ENCODE measurements at places on chromosomes 1 and 21.

DNA sequence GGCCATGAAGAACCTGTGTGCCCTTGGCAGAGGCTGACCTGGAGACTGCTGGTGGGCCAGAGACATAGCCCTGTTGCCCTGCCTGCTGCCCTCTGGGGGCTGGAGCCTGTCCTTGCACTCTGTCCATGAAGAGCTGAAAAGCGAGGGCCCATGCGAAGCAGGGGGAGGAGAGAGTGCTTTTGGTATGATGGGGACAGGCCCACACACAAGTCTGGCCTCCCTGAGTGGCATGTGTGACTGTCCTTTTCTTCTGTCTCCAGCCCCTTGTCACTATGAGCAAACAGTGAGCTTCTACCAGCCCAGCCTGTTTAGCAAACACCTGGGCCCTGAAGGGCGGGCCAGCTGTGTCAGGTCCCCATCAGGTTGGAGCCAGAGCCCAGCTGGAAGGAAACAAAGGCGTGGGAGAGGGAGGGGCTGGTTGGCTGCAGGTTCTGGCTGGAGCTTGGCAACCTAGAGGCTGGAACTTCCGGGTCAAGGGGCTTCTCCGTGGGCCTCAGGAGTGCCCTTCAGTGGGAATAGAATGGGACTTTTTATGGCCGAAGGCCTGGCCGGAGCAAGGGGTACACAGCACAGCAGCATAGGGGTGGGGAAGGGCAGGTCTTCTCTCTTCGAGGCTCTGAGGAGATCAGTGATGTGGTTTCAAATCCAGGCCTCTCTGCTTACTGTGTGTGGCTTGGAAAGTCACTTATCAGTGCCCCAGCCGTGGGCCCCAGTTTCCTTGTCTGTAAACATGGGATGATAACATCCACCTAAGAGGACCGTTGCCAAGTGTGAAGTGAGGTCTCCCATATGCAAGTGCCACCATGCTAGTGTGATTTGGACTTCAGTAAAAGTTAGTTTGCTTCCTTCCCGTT, 14.3 kb downstream of the QSOX1 start:
- H3K27me3 ChIP-seq = no peaks in the 10 kb centered on the region
- peaks cover 5% of the 10 kb centered on the region for H3K4me1 ChIP-seq
- no peaks in the 10 kb centered on the region for H3K36me3 ChIP-seq

DNA sequence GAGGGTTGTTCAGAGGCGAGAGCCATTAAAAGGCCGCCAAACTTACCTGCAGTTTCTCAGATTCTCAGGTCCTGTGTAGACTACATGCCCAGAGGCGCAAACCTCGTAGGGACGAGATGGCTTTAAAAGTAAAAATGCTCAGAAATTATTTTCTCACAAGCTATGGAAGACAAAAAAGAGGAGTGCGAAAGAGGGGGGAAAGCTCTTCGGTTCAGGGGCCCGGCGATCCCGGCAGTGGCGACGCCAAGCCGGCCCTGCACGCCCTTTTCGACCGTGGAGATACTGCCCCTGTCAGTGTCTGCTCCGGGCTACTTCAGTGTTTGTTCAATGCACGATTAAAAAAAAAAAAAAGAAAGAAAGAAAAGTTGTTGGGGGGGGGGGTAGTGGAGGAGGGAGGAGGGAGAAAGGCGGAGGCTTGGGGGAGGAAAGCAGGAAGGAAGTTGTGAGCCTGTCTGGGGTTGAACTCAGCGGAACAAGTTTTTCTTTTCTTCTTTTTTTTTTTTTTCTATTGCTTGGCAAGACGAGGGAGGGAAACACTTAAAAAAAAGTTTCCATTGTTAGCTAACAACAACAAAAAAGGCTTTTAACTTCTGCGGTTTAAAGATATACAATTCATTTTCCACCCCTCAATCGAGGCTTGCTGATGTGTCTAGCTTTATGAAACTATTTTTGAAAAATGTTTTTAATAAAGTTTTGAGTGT, at the start of gene ITPKB:
Gene ITPKB (minus strand): TSS at position 288 of the 701 bp plus-strand sequence. CDS start 1,824 bp downstream, outside the sequence.
- H3K4me3 ChIP-seq = peak within 1 kb of the TSS; percentile 98
- H3K27ac ChIP-seq = peak within 1 kb of the TSS; percentile 86
- peak; percentile 59 for DNase-seq
- H3K4me1 ChIP-seq = peaks cover 6% of the 10 kb centered on the region
- no peaks in the 10 kb centered on the region for H3K27me3 ChIP-seq

DNA sequence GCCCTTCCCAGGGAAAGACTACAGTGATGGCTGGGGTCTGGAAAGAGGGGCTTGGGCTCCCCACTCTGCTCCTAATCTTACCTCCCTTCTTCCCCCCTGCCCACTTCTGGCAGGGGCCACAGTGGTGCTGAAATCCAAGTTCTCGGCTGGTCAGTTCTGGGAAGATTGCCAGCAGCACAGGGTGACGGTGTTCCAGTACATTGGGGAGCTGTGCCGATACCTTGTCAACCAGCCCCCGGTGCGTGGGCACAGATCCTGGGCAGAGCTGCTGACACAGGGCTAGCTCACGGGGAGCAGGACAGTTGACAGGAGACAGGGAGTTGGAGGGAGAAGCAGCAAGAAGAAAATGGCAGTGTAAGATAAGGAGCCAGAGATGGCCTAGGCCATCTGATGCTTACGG, 2.4 kb downstream of the SLC27A3 start:
- H3K36me3 ChIP-seq = no peaks in the 10 kb centered on the region
- peak overlapping the region; percentile 94 for H3K4me3 ChIP-seq
- H3K4me1 ChIP-seq = peaks cover 21% of the 10 kb centered on the region
- H3K27me3 ChIP-seq = no peaks in the 10 kb centered on the region
- H3K27ac ChIP-seq = peak overlapping the region; percentile 94
- no peak for DNase-seq

- peak overlapping the region; percentile 70 for H3K27ac ChIP-seq
- peak overlapping the region; percentile 60 for H3K4me3 ChIP-seq
- no peak for DNase-seq
- no peaks in the 10 kb centered on the region for H3K27me3 ChIP-seq
- no peaks in the 10 kb centered on the region for H3K4me1 ChIP-seq
- H3K36me3 ChIP-seq = no peaks in the 10 kb centered on the region
Measured at GRCh38 chr1:28887419-28887834, 26.9 kb upstream of the EPB41 start.

- no peaks in the 10 kb centered on the region for H3K36me3 ChIP-seq
- H3K4me3 ChIP-seq = no peak overlapping the region
- H3K27me3 ChIP-seq = no peaks in the 10 kb centered on the region
- H3K4me1 ChIP-seq = peaks cover 15% of the 10 kb centered on the region
- H3K27ac ChIP-seq = peak overlapping the region; percentile 18
Measured at GRCh38 chr1:204092632-204093420, 19.9 kb downstream of the SOX13 start.

GRCh38 chr1:247542811-247543210, 6.1 kb upstream of the GCSAML start:
- no peaks in the 10 kb centered on the region for H3K36me3 ChIP-seq
- no peaks in the 10 kb centered on the region for H3K27me3 ChIP-seq
- no peaks in the 10 kb centered on the region for H3K4me1 ChIP-seq
- no peak for DNase-seq
- H3K4me3 ChIP-seq = no peak overlapping the region

GRCh38 chr1:54516249-54516920, 31.6 kb upstream of the ACOT11 start:
- no peak overlapping the region for H3K4me3 ChIP-seq
- no peaks in the 10 kb centered on the region for H3K27me3 ChIP-seq
- H3K27ac ChIP-seq = no peak overlapping the region

DNA sequence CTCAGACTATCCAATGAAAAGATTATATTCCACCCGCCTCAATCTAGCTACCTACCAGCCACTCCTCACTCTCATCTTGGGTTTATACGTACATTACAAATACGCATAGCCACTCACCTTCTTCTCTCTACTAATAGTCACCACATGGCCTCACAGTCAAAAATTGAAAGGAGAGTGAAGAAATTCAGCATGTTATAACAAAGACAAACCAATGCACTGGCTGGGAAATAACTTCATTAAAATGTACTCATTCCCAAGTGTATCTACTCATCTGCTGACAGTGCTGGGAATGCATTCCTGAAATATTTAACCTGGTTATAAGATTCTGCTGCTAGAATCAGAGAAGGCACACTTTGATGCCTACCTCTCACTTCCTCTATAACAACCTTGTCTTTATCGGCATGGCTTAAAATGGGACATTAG, 6.5 kb downstream of the ZNF644 start:
- no peaks in the 10 kb centered on the region for H3K27me3 ChIP-seq
- no peaks in the 10 kb centered on the region for H3K4me1 ChIP-seq
- DNase-seq = no peak
- H3K4me3 ChIP-seq = no peak overlapping the region
- no peaks in the 10 kb centered on the region for H3K36me3 ChIP-seq

DNA sequence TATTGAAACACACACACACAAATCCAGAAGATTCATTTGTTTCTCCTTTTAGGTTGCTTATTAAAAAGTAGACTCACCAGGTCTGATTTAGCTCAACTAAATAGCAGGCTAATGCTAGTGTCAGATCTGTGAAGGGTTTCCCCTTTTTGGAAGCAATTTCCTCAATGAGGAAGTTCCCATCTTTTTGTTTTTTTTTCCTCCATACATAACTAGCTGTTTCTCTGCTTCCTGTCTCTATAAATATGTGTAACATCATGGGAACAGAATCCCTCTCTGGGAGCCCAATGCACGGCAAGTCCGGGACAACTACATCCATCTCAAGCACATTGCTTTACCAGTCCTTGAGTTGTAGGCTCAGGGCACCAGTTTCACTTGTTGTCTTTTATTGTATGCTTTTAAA, 1421.1 kb downstream of the PLA2G4A start:
- DNase-seq = no peak
- no peaks in the 10 kb centered on the region for H3K36me3 ChIP-seq
- H3K27me3 ChIP-seq = no peaks in the 10 kb centered on the region
- no peak overlapping the region for H3K27ac ChIP-seq
- H3K4me3 ChIP-seq = no peak overlapping the region

DNA sequence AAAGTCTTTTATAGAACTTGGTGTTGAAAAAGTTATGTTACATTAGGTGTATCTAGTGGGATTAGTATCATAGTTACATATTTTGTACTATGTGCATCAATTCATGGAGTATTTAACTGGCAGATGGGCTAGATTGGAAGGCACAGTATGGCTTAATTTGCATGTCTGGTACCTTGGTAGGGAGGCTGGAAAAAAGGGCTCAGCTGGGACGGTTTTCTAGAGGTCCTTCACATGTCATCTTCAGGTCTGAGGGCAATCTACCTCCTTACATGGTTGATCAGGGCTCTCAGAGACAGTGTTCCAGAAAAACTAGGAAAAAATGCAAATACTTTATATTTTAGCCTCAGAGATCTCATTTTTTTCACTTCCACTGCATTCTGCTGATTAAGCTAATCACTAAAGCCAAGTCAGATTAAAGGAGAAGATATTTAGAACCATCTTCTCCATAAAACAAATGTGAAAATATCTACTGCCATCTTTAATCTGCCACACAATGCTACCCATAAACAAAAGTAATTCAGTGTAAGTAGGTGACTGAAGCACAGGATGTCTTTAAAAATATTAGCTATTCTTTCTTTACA, 209.3 kb downstream of the PLA2G4A start:
- no peaks in the 10 kb centered on the region for H3K27me3 ChIP-seq
- no peaks in the 10 kb centered on the region for H3K4me1 ChIP-seq
- H3K4me3 ChIP-seq = no peak overlapping the region
- no peak overlapping the region for H3K27ac ChIP-seq
- no peak for DNase-seq
- H3K36me3 ChIP-seq = no peaks in the 10 kb centered on the region

GRCh38 chr1:54037476-54037875, 15.5 kb downstream of the TMEM59 start:
- no peaks in the 10 kb centered on the region for H3K4me1 ChIP-seq
- no peaks in the 10 kb centered on the region for H3K27me3 ChIP-seq
- no peak for DNase-seq
- peaks cover 3% of the 10 kb centered on the region for H3K36me3 ChIP-seq
- H3K4me3 ChIP-seq = no peak overlapping the region
- no peak overlapping the region for H3K27ac ChIP-seq

GRCh38 chr21:37405629-37406028, 39.1 kb downstream of the DYRK1A start:
- H3K27ac ChIP-seq = no peak overlapping the region
- no peak for DNase-seq
- no peaks in the 10 kb centered on the region for H3K36me3 ChIP-seq
- H3K4me1 ChIP-seq = no peaks in the 10 kb centered on the region
- H3K4me3 ChIP-seq = no peak overlapping the region
- no peaks in the 10 kb centered on the region for H3K27me3 ChIP-seq

DNA sequence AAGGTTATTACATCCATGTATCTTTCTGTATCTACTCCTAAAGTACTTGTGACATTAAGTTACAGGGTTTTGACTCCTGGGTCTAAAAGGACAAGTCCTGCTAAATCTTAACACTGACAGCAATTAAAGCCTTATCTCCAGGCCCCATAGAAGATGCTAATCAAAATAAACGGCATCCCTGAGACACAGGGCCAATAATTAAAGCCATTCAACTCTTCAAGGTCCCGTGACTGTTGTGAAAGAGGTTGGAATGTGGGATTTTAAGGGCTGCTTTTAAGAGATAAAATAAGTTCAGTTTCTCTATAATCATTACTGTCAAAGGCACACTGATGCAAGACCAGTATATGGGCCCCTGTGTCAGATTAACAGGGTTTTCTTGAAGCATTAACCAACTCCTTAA, 8.3 kb downstream of the DNAI4 start:
- no peaks in the 10 kb centered on the region for H3K36me3 ChIP-seq
- no peak overlapping the region for H3K4me3 ChIP-seq
- DNase-seq = no peak
- no peaks in the 10 kb centered on the region for H3K27me3 ChIP-seq
- H3K4me1 ChIP-seq = no peaks in the 10 kb centered on the region
- no peak overlapping the region for H3K27ac ChIP-seq

GRCh38 chr21:45409466-45410150, 4.6 kb downstream of the COL18A1 start:
- peak overlapping the region; percentile 21 for H3K27ac ChIP-seq
- no peaks in the 10 kb centered on the region for H3K27me3 ChIP-seq
- no peak for DNase-seq
- no peak overlapping the region for H3K4me3 ChIP-seq
- peaks cover 25% of the 10 kb centered on the region for H3K4me1 ChIP-seq
- no peaks in the 10 kb centered on the region for H3K36me3 ChIP-seq

DNA sequence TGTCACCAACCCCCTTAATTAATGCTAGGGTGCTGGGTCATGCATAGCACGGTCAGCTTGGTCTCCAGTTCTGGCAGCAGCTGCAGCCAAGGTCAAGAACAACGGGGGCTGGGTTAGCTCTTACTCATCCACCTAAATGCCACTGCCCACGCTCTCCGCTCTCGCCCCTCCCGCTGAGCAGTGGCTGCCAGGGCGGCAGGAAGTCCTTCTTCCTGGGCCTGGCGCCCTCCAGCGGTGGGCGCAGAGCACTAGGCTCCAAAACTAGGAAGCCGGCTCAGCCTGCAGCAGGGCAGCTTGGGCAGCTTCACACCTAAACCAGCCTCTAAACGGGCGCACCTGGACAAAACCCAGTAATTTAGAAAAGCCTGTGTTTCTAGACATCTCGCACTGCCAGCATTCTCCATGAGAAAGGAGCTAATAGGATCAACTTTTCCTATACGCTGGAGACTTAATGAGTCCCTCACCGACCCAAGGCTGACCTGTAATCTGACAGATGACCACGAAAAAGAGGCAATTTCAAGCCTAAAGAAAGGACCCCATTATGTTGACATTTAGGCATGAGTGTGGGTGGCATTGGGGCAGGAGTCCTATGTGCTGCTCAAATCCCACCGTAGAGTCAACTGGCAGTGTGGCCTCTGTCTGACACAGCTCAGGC, 78.4 kb upstream of the LRRN2 start:
- no peaks in the 10 kb centered on the region for H3K27me3 ChIP-seq
- no peaks in the 10 kb centered on the region for H3K36me3 ChIP-seq
- H3K27ac ChIP-seq = no peak overlapping the region
- no peak overlapping the region for H3K4me3 ChIP-seq
- peak; percentile 48 for DNase-seq

Measured in breast epithelium (tissue), 4 donors.